CD4-positive, alpha-beta memory T cell (primary cell): ENCODE measurements at places on chromosomes 12 and 14.

- no peak for DNase-seq
Observed at GRCh38 chr14:74754157-74754556, 9.0 kb upstream of the YLPM1 start.

DNA sequence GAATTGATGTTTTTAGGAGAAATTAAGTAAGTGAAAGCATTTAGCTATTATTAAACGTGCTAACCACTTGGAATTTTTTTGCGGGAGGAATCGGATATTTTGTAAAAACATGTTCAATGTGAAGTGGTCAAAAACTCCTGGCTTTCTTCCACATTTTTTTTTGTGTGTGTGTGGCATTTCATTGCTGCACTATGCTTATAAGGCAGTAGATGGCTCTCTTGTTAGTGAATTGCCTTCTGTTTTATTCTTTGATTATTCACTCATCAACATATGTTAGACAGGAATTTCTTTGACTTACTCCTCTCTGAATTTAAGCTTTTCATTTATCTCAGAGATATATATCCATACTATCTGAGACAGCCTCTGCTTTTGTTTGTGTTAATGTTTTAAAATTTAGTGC, 71.3 kb downstream of the DERA start:
- no peak for DNase-seq

DNA sequence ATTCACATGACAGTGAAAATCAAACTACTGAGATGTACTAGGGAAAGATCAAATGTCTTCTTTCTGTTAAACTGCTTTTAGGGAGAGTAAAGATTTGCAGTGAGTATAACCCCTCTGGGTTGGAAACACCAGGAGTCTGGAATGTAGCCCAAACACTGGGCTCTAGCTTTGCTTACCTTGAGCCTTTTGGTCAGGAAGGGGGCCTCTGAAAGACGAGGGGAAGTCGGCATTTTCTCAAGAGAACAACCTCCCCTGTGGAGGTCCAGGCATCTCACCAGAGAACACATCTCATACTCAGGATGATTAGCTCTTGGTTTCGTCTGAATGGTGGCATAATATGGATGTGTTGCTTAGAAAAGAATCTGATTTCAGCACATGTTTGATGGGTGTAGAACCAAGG, 169.0 kb downstream of the ZFP36L1 start:
- no peak for DNase-seq

- no peak for DNase-seq
Observed at GRCh38 chr12:50120953-50121352, 8.9 kb downstream of the COX14 start.

GRCh38 chr14:63328787-63329737, 10.3 kb upstream of the GPHB5 start:
- no peak for DNase-seq

GRCh38 chr12:57096748-57097553, 8.0 kb downstream of the NAB2 start:
- DNase-seq: no peak

DNA sequence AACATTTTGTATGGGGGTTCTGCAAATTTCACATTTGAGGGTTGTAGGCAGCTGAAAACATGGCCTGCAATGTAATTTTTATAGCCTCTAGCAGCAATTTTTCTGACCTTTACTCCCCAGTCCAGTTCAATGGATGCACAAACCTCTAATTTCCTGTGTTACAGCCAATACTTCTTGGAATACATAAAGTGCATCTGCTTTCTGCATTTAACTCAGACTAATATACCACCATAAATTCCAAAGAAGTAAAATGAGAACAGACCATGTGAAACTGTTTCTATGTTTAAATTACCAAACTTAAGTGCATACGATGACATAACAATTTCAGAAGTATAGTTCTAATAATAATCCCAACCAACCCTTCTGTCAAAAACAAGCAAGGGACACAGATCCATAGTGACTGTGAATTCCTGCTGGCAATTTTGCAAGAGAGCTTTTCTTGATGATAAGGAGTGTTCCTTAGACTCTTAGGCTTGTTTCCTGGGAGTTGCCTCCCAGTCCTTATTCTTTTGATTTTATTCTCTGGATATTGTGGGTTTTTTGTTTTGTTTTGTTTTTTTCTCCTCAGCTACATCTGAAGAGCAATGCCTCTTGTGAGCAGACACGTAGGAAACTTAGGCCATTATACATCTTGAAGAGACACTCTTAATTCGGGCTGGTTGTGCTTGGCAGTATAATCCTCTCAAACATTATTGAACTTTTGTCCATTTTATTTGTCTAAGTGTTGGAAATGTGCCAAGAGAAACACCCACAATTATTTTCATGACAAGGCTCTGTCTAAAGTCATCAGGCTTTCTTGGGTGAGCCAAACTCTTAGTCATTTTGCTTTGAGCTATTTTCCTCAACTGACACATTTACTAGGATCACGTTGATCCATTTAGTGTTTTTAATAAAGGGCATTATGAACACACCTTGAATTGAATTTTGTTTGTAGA, 51.3 kb upstream of the RERGL start:
- no peak for DNase-seq

DNA sequence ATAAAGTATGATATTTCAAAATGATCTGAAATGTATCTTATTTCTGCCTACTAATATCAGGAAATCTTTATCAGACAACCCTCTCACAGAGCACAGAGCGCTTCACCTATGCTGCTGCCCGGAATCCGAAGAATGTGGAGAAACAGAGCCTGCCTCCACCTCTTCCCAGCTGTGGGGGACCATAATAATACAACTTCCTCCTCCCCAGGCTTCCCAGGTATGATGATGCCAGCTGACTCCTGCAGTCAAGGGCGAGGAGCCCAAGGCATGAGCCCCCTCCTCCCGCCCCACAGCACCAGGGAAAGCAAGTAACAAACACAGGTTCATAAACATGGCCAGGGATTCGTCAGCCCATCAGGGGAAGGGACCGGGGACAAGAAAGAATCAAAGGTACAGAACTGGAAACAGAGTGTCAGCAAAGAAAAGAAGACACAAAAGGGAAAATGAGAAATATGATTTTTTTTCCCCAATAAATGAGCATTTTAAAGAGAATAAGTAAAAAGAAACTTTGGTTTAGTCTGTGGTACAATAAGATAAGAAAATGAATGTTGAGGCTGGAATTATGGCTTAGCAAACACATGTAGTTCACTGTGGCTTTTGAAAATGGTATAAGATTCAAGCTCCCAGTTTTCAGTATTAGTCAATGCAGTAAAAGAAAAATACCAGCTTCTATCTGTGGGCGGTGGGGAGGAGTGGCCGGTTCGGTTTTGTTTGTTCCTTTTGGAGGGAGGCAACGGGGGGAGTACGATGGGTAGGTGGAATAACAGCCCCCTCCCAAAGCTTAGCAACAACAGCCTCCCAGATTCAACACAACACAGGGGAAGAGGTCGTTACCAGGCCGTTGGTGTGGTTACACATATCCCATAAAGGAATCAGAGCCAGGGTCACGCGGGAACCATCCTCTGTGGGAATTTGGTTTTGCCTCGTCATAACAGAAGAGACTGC, 68.3 kb downstream of the SETD3 start:
- no peak for DNase-seq

DNA sequence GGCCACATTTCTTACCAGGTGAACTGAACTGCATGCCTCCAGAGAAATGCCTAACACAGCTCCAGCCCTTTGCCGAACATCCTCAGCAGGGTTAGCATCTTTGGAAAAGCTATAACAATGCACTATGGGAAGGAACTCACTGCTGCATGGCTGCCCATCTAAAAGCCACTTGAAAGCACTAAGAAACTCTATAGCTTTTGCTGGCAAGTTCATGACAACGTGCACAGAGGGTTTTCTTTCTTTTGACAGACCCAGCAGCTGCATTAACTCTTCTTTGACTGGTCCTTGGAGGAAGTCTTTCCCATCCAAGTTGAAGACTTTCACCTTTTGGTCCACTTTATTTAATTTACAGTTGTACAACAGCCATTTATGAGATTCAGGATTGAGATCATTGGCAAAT, 5.3 kb downstream of the TRMT5 start:
- no peak for DNase-seq

- DNase-seq: no peak
Observed at GRCh38 chr14:23110579-23111365, 6.0 kb upstream of the CIROP start.

GRCh38 chr12:37546901-37547475, 769.6 kb upstream of the ALG10B start:
- DNase-seq: no peak

DNA sequence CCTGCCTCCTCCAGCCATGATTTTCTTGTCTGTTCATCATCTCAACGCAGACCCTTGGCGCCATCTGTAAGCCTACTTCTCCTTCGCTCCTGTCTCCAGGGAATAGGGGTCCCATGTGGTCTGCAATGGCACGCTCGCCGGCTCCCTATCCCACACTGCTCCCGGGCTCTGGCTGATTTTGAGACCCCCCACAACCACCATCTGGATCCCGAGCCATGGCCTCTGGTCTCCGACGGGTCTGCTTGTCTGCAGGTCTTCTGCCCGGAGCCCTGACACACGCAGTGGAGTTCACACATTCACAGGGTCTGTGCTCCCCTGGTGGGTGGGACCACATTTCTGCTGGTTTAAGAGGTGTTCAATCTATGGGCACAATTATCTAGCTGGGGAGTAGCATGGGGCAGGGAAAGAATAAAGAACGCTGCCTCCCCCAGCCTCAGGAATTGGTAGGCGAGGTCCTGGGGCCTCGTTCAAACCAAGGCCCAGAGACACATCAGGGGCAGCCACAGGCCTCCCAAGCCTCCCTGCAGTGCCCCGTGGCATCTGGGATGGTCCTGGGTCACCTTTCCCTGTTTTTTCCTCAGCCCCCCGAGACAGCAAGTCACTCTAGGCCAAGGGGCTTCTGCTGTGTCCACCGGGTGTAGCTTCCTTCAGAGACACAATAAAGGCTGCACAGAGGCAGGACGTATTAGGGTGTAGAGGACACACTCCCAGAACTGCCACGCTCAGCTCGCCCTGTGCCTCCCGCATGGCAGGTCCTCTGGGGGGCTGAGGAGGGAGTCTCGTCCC, 21.5 kb downstream of the FZD10 start:
- DNase-seq: no peak

- DNase-seq: no peak
Observed at GRCh38 chr14:48251290-48251689, 575.9 kb upstream of the MDGA2 start.

DNA sequence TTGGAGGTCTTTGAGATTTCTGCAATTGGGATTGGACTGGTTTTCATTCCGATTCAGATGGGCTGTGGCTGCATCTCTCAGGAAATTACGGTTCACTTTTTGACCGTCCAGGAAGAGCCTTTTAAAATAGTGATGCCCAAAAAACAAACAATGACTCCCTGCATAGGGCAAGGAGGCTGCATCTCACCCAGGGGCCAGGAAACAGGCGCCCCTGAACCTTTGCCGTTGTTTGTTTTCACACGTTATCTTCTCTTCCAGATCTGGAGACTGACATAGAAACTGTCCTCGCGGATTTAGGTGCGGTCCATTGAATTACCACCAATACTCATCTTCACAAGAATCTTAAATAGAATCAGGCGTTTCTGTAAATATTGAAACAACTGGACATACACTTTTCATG, 66.0 kb downstream of the FLRT2 start:
- DNase-seq: no peak

GRCh38 chr12:55707219-55707671, 459 bp downstream of the ITGA7 start:
- DNase-seq: no peak

- DNase-seq: no peak
Observed at GRCh38 chr12:32151086-32151485, 44.4 kb downstream of the BICD1 start.
